ENCODE measurements at places on chromosomes 2 and 18.

DNA sequence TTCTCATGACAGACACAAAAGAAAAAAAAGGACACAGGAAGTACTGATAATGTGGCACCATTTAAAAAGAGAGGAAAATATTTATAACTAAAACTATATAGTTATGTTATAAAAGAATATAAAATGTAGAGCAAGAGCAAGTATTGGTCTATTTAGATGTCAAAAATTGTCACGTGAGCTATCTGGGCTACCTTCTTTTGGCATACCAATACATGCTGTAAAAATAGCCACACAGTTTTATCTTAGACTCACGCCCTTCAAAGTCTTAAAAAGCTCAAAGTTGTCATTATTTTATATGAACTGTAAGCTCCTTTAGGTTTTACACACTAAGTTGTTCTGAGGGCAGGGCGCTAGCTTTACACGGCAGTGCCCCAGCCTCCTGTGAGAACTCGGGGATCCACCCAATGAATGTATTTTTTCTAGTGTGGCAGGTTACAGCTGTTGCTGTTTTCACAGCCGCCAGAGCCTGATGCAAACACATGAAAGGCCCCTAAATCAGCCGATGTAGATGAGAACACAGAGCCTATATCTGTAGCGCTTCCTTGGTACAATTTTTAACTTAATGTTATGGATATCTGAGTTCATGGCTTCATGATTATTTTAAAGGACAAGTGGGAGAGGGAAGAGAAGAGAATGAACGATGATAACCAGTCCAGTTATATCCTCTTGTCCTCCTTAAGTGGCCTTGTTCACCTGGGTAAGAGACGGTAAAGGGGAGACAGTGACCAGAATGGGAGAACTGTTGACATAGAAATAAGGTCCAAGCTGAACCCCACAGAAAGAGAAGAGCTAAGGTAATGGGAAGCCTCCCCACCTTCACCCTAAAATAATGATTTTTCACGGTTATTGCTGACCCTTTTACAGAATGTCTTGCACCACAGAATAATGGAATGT lies 130.8 kb downstream of the CACNB4 start:
- DNase-seq: no peak

- no peak for DNase-seq
Observed at GRCh38 chr2:112626604-112627059, 19.1 kb upstream of the SLC20A1 start.

- no peak for DNase-seq
Observed at GRCh38 chr2:148926981-148927401, 52.0 kb downstream of the KIF5C start.

- no peak for DNase-seq
Observed at GRCh38 chr18:7456376-7456775, 110.7 kb upstream of the PTPRM start.

DNA sequence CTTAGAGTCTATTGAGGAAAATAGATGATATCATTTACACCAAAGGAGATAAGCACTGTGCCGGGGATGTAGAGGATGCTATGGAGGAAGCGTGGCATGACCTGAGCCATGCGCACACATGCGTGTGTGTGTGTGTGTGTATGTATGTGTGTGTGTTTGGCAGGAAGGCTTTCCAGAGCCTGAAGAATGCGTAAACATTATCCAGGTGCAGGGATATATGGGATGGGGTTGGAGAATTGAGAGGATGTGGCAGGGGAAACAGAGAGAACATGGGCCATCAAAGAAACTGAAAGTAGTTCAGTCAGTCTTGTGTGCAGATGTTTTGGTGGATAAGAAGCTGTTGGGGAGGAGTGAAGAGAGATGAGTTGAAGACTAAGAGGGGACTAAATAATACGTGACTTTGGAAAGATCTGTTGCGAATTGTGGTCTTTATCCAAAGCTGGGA lies 9.3 kb upstream of the STAT1 start:
- DNase-seq: no peak

All from RWPE2 (cell line).